Posterior vena cava (tissue), 2 donors: ENCODE measurements at places on chromosomes 5 and 9.

DNA sequence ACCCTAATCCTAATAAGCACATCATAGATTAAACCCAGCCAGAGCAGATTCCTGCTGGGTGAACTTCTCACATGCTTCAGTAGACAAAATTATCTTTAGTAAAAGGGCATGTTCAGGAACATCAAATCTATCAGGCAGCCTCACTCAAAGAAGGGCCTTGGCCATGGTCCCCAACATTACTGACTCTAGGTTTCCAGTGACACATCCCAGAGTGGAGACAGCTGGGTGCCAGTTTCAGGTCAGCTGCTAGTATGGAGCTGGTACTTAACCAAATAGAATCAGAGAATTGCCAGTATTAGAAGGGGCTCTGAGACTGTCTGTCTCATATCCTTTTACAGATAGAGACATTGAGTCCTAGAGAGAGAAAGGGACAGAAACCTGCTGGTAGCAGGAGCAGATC lies 44.1 kb upstream of the GALNT10 start:
- no peak for DNase-seq

DNA sequence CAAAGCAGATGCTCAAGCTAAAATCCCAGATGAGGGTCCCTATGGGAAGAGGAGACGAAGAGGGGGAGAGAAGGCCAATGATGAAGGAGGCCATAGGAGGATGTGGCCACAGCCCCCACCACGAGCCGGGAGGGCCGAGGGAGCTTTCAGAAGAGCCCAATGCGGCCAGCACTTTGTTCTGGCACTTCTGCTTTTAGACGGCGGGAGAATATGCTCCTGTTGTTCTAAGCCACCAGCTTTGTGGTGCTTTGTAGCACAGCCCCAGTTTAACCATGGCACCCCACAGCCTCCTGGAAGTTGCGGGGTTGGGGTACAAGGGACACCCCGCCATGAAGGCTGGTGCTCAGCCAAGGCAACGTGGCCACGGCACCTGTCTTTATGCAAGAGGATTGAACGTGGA lies 33.4 kb downstream of the LPCAT1 start:
- no peak for DNase-seq

- no peak for DNase-seq
These were observed 1078.3 kb upstream of the SEMA6A start for GRCh38 chr5:117652958-117653280.

- DNase-seq = peak; percentile 90
These were observed 36.3 kb upstream of the PSD2 start for GRCh38 chr5:139759219-139759721.

GRCh38 chr5:45225571-45226031 lies 416.9 kb downstream of the MRPS30 start:
- DNase-seq = no peak

GRCh38 chr5:139272471-139273321 lies 20.8 kb upstream of the MATR3 start:
- no peak for DNase-seq

DNA sequence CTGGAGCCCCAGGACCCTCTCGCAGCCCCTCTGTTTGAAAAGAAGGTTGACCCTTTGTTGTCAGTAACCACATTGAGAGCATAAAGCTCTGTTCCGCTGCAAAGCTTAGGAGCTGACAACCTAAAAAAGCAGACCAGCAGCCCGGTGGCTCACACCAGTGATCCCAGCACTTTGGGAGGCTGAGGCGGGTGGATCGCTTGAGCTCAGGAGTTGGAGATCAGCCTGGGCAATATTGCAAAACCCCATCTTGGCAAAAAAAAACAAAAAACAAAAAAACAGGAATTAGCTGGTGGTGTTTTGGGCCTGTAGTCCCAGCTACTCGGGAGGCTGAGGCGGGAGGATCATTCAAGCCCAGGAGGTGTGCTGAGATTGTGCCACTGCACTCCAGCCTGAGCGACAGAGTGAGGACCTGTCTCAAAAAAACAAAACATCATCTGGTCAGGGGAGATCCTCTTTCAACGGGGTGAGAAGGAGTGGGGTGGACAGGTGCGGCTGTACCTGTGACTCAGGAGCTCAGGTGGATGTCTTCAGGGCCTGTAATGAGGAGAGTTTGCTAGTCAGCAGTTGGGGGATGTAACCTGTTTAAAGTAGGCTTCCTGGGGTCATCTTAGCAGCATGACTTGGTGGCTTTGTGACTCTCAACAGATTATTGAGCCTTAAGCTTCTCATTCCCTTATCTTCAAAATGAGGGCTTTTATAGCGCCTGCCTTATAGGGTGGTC lies 694 bp upstream of the REEP2 start:
- DNase-seq = no peak

- no peak for DNase-seq
These were observed 1.2 kb downstream of the SPRY4 start for GRCh38 chr5:142323480-142324135.

DNA sequence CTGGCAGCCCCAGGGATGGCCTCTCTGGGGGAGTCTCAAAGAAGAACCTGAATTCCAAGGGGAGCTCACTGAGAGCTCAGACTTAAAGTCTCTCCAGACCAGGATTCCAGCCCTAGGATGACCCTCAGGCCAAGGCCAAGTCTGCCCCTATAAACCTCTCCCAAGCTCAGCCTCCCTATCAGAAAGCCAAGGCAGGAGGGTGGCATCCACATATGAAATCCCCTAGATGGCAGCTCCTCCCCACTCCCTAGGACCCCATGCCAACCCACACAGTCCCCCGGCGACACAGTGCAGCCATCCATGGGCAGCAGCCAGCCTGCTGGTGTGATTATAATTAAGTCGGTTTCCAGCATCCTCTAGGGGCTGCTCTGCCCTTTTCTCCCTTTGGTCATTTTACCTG lies 269.9 kb downstream of the CDK5RAP2 start:
- no peak for DNase-seq

DNA sequence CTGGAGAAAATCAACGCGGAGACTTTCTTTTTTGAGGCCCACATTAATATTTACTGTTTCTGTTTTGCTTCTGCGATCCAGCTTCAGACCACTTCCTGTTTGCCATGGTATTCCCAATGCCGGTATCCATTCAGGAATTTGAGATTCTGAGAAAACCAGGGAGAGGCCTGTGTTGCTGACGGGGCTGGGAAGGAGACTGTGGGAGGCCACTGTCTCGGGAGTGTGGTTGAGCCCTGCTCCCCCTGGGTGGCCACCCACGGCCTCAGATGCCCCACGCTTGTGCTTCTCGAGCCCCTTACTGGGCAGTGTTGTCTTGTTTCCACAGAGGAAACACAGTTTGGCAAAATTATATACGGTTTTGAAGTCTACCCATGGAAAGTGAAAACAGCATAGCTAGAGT lies 403.6 kb upstream of the IRX2 start:
- DNase-seq = no peak

DNA sequence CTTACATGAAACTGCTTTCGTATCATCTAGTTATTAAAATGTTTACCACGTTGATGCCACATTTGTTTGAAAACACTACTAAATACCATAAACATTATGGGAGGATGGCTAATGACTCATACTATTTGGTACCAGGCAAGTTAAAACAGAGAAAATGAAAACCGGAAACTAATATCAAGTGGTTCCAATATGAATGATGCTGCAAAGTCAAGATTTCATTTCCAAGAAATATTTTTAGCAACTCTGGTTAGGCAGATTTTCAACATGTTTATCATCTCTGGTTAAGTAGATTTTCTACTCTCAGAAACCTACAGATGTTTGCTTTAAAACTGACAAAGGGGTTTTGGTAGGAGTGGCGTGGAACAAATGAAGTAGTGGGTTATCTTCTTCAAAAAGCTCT lies 4.9 kb upstream of the F2R start:
- no peak for DNase-seq

DNA sequence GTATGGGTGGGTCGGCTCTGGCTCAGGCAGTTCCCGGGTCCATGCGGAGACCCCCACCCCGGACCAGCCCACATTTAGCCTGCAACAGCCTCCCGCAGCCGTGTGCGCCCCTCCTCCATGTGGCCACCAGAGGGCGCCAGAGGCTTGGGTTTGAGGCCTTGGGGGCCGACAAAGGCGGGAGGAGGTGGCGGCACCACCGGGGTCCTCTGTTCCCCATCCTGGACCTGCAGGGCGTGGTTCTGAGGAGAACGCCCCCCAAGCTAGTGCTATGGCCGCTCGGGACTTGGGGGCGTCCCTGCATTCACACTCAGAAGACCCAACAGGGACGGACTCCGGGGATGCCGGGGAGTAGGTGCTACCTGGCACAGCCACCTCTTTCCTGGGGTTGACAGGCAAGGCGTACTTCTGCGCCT lies 16.5 kb downstream of the ASS1 start:
- no peak for DNase-seq

DNA sequence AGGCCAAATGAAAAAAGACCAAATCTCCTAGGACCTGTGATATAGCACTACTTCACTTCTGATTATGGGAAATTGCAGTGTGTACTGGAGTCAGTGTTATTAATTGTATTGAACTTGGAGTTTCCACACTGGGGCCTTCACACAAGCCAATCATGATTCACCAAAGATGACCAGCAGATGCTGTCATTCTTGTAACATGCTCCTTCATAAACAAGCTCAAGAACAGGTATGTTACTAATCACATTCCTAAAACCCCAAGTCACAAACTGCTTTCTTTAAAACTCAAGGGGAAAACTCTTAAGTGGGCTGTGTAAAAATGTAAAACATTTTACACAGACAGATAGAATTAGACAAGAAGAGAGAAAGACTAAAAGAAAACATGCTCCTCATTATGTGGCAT lies 5.6 kb downstream of the KLHL3 start:
- no peak for DNase-seq

DNA sequence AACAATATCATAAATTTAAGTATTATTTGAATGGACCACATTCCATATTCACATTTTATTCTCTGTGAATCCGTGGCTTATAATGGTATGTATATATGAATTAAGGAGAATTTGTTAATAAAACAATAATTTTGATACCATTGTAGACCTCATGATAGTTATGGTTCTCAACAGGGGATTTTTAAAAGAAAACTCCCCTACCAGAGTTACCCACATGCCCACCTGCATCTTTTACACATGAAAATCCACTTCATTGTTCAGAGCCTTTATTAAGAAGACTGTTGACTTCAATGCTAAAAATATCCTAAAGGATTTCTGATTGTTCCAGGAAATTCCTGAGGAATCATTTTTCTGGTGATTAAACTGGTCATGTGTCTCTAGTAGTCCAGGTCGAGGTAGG lies 557.7 kb upstream of the MEF2C start:
- DNase-seq = no peak

- DNase-seq = no peak
These were observed 16.6 kb upstream of the HMGCR start for GRCh38 chr5:75320371-75320770.

DNA sequence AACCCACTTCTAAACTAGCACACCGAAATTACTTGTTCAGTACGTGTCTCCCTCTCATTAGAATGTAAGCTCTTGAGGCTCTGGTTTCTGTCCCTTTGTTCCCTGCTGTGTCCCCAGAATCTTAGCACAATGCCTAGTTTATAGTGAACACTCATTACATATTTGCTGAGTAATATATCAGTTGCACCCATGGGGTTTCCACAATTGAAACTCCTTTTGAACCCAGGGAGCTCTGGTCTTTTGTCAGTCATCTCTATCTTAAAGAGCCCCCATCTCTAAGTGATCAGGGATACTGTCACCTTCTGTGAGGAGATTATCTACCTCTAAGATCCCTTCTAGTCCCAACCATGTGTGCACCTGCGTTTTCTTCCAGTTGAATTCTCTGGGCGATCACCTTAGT lies 12.8 kb downstream of the CAMK4 start:
- no peak for DNase-seq
